Head of caudate nucleus (tissue), 42 donors: ENCODE measurements at places on chromosomes 2 and 18.

- no peak for DNase-seq
Measured at GRCh38 chr2:32632089-32632488, 4.2 kb downstream of the TTC27 start.

GRCh38 chr2:82857967-82858366 is 1601.1 kb downstream of the SUCLG1 start:
- no peak for DNase-seq

DNA sequence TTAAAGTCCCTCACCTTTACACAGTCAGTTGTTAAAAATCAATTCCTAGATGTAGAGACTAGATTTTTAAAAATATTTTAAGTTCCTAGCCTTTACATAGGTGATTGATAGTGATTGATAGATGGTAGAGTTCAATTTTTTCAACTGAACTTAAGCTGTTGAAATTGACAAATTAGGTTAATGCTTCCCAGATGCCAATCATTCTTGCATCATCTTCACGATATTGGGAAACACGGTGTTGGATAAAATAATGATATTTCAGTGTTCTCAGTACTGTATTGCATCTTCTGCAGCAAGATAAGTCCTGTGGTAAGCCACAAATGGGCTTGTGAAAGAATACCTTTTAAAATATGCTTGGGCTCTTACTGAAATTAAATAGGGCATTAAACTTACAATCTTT is 667.6 kb downstream of the STK39 start:
- DNase-seq: no peak

GRCh38 chr2:25454824-25455611 is 113.3 kb upstream of the DNMT3A start:
- DNase-seq: no peak

GRCh38 chr2:112836163-112836560 is 417 bp downstream of the IL1B start:
- no peak for DNase-seq

DNA sequence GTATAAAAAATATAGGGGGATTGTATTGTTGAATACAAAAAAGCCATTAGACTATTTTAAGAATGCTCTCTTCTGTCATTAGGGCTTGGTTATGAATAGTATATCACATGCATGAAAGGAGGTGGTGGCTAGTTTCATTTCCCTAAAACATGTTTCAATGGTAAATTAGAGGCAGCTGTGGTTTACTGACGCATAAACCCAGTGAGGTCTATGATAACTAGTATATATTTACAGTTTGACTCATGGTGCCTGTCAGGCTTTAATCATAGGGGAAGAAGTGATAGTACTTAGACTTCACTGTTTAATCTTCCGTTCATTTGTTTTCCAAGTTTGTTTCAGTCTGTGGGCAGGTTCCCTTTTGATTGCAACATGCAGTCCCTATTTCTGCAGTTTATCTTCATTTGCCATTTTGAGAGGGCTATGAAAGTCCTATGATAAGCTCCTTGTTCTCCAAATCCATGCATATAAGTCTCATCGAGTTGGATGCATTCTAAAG is 55.1 kb upstream of the MAP4K3 start:
- no peak for DNase-seq

- DNase-seq: no peak
Measured at GRCh38 chr2:139293992-139294548, 513.9 kb upstream of the NXPH2 start.

- DNase-seq: no peak
Measured at GRCh38 chr2:120402067-120402433, 56.1 kb downstream of the INHBB start.

DNA sequence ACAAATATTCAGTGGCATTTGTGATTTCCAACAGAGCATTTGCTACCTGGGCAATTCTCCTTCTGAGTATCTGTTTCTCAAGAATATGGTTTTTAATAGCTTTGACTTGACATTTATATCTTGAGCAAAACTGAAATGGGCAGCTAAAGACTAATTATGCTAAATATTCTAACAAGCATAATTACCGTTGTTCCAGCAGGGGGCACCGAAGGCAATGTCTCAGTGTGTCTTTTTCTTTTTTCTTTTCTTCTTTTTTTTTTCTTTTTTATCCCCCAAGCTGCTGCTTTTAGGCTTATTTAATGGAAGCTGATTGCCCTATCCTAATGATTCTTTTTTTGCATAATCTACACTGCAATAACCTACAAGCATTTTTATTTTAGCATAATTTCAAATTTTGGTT is 138.9 kb upstream of the NABP1 start:
- peak; percentile 17 for DNase-seq

GRCh38 chr2:6893876-6894482 is 16.4 kb downstream of the RSAD2 start:
- no peak for DNase-seq

- DNase-seq: no peak
Measured at GRCh38 chr2:51263951-51264350, 232.0 kb upstream of the NRXN1 start.

GRCh38 chr2:148658807-148659722 is 14.5 kb downstream of the EPC2 start:
- no peak for DNase-seq

DNA sequence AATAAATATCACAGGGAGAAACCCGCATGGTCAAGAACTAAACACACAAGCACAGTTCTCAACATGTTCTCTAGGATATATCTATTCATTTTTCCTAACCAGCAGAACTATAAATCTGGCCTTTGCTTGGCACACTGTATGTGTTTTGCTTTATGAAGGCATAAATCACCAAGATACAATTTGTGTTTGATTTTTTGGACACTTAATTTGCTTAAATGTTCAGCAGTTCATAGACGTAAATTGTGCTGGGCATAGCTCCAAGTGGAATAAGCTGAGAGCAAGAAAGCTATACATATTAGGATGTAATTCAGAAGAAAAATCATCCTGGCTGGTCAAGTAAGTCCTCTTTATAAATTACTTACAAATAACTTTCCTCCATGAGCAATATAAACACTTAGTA is 341.5 kb upstream of the ATP5MC3 start:
- no peak for DNase-seq

DNA sequence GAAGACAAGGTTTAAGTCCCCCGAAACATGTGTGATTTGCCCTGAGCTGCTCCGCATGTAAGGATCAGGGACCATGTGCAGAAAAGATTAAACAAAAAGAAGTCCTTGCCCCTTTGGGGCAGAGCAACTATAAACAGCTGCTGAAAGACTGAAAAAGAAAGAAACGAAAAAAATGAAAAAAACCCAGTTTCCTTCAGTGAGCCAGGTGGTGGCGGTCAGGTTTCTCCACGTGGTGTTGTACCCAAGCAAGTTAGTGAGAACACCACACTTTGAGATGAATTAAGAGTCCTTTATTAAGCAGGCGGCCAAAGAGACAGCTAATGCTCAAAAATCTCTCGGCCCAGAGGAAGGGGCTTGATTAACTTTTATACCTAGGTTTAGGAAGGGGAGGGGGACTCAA is 404.9 kb upstream of the SYT4 start:
- no peak for DNase-seq
